ENCODE measurements at places on chromosomes 12 and 14.

GRCh38 chr14:75340921-75341320, 62.3 kb downstream of the FOS start:
- DNase-seq = no peak

DNA sequence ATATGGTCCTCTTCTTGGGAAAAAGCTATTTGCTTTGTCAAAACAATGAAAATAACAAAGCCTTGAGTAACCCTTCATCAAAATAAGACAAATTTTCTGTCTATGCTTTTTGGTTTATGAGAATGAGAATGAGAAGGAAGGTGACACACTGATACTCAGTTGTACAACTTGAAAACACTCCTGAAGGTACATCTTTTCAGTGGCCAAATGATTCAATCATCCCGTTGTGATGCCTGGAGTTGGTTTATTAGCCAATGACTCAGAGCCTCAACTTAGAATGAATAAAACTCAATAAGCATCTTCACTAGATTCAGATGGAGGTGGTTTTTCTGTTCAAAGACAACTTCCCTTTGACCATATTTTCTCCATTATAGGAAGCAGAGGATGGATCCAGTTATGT, 7.8 kb upstream of the CALM1 start:
- no peak for DNase-seq

DNA sequence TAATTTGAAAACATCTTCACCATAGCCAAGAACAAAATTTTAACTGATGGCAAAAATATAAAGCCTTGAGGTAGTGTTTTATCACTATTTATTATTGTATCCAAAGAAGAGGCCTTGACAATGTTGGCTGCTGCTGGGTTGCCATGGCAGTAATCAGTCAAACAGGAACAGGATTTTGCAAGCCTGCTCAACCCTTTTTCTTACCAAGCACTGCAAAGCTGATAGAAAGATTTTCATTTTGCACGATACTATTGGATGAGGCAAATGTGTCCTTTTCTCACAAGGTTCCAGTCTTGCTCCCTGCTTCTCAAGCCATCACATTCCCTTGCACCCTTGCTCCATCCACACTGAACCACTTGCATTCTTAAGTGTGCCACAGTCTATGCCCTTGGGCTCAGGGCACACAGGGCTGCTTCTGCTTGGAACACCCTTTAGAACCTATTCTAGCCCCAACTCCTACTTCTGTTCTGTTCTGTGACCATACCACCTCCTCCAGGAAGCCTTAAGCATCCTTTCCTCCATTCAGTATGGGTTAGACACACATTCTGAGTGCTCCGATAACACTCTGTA, 76.5 kb upstream of the AMIGO2 start:
- DNase-seq = no peak

DNA sequence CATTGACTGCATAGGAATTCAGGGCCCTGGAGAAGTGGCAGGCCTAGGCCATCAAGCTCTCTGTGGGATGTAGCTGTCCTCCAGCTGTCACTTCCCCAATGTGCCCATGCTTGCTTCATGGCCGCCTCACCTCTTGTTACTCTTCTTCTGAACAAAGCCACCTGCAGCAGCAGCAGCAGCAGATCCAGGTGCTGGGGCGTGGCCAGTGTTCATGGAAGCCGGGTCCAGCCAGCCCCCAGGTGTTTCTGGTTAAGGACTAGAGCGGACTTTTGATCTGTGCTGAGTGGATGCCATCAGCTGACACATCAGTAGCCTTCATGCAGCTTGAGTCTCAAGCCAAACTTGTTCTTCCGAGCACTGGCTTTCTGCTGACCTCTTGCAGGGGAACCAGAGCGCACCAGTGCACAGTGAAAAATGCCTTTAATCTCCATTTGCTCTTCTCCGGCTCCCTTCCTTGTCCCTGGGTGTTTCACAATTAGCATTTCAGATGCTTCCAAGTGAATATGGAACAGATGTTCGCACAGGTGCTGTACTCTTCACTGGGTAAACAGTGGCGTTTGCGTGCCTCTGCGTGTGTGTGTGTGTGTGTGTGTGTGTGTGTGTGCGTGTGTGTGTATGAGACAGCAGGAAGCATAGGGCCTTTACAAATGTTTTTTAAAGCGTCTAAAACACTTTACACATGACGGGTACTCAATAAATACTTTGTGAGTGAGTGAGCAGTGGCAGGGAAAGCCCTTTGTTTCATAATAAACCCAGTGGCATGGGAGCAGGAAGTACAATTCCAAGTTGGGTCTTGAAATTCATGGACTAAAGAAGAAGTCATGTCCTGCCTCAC, 20.1 kb downstream of the TPCN1 start:
- no peak for DNase-seq

- no peak for DNase-seq
Observed at GRCh38 chr12:2386566-2386965, 333.8 kb downstream of the CACNA1C start.

GRCh38 chr14:64438181-64438841, 27.0 kb upstream of the AKAP5 start:
- peak; percentile 62 for DNase-seq

DNA sequence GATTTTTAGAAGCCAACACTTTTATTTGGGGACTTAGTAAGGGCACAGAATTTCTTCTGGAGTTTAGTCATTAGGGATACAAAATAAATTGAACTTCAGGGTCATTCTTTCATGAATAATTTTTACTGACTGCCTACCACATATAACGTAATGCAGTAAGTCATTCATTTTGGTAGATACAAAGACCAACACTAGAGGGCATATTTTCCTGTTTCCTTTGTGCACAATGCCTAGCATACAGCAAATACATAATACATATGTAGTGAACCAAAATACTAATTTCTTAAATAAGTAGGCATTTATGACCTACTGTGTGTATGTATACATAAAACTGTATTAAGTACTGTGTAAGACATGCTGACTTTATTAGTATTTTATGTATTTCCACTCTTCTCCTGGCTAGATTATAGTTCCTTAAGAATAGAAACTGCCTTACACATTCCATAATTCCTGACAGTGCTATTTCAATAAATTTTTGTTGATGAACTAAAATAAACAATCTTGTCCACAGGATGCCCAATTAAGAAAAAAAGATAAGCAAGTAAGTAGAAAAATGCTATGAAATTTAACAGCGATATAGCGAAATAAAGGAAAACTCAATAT, 47.9 kb downstream of the PPP1R12A start:
- no peak for DNase-seq

DNA sequence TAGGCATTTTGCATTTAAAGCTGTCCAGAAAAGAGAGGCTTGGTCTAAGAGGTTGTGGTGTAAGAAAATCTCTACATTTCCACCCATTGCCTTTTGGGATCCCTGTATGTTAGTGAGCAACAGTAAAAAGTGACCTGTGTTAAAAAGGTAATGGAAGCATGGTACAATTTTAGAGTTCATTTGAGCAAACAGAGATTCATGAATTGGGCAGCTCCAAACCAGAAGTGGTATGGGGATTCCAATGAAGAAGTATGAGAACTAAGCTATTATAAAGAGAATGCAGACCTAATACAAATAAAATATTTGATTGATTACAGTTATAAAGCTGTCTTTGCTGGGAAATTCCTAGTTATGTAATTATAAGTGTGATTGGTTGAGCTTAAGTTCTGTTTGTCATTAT, 907.0 kb downstream of the DIO2 start:
- DNase-seq = no peak

- DNase-seq = no peak
Observed at GRCh38 chr12:132824053-132824452, 4.6 kb downstream of the GOLGA3 start.

DNA sequence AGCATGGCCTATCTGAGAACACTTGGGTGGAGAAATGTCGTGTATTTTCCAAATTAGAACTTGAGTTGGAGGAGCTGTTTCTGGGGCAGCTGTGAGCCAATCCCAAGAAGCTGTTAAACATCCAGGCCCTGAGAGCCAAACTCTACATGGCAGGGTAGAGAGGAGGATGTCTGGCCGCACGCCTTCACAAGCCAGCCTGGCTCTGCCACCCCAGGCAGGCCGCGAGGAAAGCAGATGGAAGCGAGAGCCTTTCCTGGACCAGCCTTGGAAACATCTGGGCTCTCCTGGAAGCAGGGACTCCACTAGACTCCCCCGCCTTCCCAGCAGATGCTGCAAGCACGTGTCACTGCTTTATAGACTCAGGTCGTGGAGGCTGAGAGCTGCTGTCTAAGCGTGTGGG, 312.8 kb upstream of the FKBP4 start:
- DNase-seq = no peak

- DNase-seq = no peak
Observed at GRCh38 chr14:81953419-81953818, 419.8 kb upstream of the SEL1L start.

GRCh38 chr14:83470466-83470865, 1936.8 kb upstream of the SEL1L start:
- DNase-seq = no peak

GRCh38 chr14:25116607-25117006, 66.7 kb upstream of the STXBP6 start:
- DNase-seq = no peak

- peak; percentile 12 for DNase-seq
Observed at GRCh38 chr14:90301668-90302090, 30.1 kb downstream of the NRDE2 start.

GRCh38 chr12:3820122-3820521, 53.1 kb downstream of the PARP11 start:
- DNase-seq = no peak

DNA sequence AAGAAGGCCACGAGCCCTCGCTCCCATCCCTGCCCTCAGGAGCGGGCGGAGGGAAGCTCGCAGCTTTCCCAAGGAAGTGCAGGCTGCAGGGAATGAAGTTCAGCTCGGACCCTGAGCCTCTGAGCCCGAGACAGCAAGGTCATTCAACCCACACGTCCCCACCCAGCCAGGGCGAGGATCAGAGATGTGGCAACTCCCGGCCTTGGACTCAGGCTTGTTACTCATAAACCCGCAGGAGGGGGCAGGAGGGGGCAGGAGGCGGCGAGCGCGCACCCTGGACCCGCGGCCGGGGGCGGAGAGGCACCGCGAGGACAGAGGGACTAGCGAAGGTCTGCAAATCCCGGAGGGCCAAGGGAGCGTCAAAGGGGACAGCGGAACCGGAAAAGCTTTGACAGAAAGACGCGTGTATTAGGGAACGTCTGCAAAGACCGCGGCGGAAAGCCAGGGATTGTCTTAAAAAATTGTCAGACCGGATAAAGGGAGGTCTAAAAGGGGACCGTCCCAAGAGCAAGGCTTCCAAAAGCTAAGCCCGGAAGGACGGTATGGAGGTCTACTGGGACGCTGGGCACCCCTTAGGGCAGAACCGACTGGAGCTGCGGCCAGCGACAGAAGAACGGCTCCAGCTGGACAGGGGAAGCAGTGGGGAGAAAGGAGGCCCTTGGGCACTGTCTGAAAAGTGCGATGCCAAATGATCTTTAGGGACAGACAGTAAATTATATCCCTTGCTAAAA, 611 bp upstream of the DCAF11 start:
- peak; percentile 54 for DNase-seq

GRCh38 chr14:56224691-56225681, 106.8 kb downstream of the PELI2 start:
- no peak for DNase-seq

GRCh38 chr14:42112108-42112507, 505.4 kb downstream of the LRFN5 start:
- no peak for DNase-seq

DNA sequence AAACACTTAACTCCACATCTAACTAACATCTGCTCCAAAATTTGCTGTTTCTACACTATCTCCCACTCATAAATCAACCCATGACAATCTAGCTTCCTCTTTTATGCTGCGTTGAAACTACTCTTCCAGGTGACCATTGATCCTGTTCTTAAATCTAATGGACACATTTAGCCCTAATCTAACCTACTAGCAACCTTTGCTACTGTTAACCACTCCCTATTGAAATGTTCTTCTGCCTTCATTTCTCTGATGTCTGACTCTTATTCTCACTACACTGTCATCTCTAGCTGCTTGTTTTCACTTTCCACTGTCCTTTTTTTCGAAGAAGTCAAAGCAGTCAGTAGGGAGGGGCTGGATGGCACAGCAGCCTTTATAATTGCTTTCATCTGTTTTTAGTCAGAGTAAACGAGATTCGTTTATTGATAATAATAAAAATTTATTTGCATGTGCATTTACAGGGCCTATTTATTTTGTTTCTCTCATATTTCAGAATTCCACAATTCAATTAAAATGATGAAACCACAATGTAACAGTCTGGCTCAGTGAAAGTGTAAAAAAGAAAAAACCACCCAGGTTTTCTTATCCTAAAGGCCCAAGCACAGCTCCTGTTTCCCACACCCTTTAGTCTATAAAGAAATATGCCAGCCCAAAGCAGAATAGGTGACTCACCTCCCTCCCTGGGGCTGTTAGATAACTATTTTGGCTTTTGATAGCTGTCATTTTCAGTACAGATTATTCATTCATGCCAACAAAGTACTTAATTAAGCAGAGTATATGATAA, 44.9 kb downstream of the ATP2B1 start:
- no peak for DNase-seq

- DNase-seq = no peak
Observed at GRCh38 chr12:49980501-49981349, 8.0 kb downstream of the AQP6 start.
